ENCODE measurements at places on chromosomes 2 and 18.

- DNase-seq = no peak
Measured at GRCh38 chr2:65377556-65378192, 54.7 kb downstream of the SPRED2 start.

- DNase-seq = no peak
Measured at GRCh38 chr2:181374781-181375675, 82.2 kb upstream of the ITGA4 start.

DNA sequence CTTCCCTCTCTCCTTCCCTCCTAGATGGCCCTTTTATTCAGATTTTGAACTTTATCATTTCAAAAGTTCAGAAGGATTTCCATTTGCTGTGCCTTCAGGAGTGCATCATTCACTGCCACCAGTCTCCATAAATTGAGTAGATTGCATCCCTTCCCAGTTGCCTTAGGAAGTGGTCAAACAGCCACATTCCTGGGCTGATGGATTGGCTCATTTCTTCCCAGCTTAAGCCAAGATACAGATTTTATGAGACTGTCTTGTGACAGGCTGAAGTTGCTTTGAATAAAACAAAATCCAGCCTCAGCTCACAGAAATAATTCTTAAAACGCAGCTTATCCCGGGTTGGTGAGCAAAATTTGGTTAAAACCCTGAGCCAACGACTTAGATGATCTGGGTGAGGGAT lies 9.8 kb downstream of the NRP2 start:
- no peak for DNase-seq

GRCh38 chr2:111143107-111143842 lies 22.6 kb downstream of the BCL2L11 start:
- no peak for DNase-seq

DNA sequence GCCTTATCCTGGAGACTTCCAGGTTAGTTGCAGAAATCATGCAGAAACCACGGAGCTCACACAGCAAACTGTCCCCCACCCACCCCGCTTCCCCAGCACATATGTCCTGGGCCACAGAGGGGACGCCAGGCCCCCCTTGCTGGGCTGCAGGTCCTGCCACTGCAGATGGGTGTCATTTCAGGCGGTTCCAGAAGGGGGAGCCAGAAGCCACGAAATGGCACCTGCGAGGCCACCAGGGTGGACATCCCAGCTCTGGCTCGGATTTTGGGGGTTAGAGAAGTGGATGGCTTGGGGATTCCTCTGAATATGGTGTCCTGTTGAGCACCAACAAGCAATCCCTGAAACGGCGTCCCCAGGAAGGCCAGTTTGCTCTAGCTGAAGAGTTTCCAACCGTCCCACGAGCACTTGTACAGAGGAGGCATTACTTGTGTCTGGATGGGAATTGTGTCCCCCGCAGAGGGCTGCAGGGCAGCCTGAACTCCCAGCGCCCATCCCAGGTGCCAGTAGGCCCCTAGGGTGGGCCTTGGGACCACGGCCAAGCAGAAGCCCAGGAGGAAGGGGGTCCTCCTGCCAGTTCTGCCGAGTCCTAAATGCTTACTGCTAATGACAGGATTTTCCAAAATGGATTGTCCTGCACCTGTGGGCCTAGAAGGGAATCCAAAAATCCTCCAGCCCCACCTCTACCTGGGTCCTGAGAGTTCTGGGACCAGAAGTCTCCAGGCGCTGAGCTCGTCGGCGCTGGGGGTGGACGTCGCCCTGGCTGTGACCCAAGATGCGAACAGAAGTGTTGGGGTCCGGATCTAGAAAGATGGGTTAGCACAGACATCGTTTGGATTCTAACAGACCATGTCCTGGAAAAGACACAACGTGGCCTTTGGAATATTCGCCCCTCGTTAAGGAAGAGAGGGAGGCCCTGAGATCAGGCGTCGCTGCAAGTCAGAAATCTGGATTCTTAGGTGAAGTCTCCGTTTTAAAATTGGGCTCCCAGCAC lies 14.6 kb upstream of the NFATC1 start:
- peak; percentile 85 for DNase-seq

DNA sequence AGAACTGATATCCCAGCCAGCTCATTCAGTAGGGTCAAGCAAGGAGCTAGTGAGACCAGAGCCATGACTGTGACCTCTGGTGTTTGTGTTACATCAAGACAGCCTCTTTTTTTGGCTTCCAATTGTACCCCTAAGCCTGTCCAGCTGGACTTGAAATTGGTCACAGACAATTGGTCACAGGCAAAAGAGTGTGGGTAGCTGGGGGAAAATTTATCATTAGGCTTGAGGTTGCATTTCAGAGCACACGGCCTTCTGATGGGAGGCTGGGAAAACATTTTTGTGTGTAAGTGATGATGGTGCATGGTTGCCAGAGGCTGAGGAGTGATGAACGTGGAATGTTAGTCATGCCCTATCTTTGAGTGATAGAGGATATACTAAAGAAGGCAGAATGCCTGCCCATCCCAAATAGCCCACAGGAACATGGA lies 285.1 kb upstream of the SLC14A2 start:
- DNase-seq = no peak

DNA sequence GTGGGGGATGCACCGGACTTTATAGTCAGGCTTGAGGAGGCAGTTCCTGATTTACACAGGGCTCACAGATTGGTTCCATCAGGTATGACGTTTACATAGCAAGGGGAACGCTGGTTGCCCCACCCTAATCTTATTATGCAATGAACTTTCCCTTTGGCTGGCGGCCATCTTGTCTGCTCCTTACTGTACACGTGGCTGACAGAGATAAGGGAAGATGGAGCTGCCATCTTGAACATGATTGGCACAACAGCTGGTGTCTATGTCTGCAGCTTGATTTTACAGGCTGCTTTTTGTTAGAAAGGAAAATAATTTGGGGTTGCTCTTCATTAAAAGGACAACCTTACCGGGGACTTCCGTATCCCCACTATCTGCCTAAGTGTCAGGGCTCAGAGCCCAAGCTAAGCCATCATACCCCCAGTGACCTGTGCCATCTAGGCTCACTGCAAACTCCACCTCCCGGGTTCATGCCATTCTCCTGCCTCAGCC lies 33.5 kb upstream of the ATG16L1 start:
- DNase-seq = no peak
